ENCODE measurements at places on chromosomes 5 and 9.

GRCh38 chr9:137026828-137027227 lies 1.2 kb downstream of the ABCA2 start:
- DNase-seq: no peak

GRCh38 chr9:74122661-74123060 lies 374.5 kb upstream of the RORB start:
- no peak for DNase-seq

GRCh38 chr9:34560599-34561214 lies 28.8 kb downstream of the CNTFR start:
- no peak for DNase-seq

DNA sequence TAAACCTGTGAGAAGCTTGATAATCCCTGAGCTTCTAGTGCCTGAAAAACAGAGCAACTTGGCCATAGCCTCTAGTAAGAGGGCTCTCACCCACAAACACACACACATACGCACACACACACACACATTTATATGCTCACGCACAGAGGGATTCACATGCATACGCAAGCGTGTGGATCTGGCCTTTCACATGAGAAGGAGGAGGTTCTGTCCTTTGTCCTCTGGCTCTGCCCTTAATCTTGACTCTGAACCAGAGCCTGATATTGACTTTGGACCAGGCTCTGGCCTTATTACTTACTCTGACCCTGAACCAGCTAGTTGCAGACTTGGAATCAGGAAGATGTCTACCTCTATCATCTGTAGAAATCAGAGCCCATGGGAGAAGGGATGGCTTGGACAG lies 10.0 kb upstream of the P4HA2 start:
- no peak for DNase-seq

DNA sequence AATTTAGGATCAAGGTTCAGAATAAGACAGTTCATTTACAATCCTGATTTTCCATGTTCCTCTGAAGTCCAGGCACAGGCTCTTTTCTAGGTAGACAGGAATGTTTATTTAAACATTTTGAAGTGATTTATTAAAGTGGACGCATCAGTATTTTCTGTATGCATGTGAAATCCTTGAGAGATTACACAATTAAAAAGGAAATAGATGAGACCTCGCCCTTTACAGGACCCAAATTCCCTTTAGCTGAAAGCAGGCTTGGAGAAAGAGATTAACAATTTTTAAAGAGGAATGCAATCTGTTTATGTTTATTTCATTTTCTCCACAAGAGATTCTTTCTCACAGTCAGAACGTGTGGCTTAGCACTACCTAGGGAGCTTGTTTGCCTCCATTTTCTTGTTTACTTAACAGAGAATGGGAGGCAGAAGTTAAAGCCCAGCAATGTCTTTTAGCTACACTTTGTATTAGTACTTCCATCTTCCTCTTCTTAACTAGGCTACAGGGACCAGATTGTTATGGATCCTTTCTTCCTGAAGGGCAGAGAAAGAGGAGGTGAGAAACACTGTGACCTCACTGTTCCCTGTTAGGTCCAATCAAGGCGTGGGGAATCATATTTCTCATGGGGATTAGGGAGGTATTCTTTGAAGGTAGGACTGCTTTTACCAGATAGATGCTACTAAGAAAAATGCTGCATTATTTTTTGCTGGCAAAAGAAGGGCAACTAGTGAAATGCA lies 416.0 kb downstream of the SH3GL2 start:
- DNase-seq: no peak

- DNase-seq: no peak
Observed at GRCh38 chr5:139402561-139403158, 1.2 kb downstream of the SPATA24 start.

DNA sequence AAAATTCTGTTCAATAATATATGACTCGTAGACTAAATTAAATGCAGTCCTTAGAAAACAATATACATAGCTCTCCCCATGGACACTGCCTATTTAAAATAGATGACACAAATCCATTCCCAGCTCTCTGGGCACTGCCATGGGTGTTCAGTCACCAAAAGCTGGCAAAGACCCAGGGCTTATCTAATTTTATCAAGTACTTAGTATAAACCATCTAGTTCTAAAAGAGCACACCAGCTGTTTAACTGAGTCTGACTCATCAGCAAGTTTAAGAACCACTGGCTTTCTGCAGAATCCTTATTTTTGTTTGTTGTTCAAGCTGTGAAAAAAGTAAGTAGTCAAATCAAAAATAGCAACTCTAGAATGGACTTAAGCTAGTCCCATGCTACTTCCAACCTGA lies 107.6 kb downstream of the PLPP1 start:
- no peak for DNase-seq

- DNase-seq: no peak
Observed at GRCh38 chr9:14941501-14942405, 31.5 kb upstream of the FREM1 start.

- DNase-seq: no peak
Observed at GRCh38 chr5:103210952-103211351, 47.6 kb upstream of the MACIR start.

- no peak for DNase-seq
Observed at GRCh38 chr5:17046320-17046719, 110.2 kb upstream of the MYO10 start.

DNA sequence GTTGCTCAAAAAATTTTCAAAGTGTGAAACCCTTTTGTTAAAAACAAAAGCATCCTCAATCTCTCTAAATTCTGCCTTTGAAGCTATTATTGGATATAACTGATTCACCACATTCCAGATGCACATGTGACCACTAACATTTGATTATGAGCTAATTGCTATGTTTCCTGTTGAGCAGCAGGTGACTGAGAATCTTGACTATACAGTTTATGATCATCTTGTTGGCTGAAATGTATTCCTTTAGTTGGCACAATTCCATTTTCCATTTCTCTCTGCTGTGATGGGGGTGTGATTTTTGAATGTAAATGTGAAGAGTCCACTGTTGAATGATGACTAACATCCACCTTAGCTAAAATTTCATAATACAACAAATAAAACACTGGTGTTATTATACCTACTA lies 10.7 kb downstream of the LYSMD3 start:
- DNase-seq: no peak

GRCh38 chr5:72308853-72309191 lies 11.2 kb downstream of the MRPS27 start:
- no peak for DNase-seq

GRCh38 chr5:65805089-65805488 lies 83.1 kb downstream of the NLN start:
- DNase-seq: no peak

DNA sequence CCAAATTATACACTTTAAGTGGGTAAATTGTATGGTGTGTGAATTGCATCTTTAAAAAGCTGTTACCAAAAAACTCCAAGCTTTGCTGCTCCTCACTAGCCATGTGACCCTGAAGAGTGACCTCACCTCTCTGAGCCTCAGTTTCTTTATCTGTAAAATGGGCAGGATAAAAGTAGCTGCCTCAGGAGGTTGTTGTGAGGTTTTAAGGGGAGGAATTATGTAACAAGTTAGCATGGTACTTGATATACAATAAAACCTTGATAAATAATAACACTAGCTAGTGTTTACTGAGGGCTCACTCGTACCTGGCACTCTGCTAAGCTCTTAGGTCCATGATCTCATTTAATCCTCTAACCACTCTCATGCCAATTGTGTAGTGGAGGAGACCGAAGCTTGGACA lies 19.0 kb upstream of the PHF19 start:
- no peak for DNase-seq

DNA sequence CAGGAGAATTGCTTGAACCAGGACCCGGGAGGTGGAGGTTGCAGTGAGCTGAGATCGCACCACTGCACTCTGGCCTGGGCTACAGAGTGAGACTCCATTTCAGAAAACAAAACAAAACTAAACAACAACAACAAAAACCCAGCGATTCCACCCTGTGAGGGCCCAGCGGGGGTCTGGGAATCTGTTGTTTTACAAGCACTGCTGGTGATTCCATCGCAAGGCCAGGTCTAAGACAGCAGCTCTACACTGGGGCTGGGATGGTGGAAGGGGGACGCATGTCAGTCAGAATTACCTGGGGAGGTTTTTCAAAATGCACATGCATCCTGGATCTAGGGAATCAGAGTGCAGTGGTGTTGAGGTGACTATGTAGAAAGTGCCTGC lies 90.9 kb downstream of the ANKRD55 start:
- no peak for DNase-seq

- DNase-seq: no peak
Observed at GRCh38 chr5:120886351-120886860, 422.3 kb downstream of the PRR16 start.

GRCh38 chr5:160089531-160089930 lies 29.7 kb downstream of the PWWP2A start:
- DNase-seq: no peak
